ENCODE measurements at places on chromosomes 5 and 9. TPM values are rescaled to one million over a fixed set of nuclear protein-coding genes. Genes with fewer than 3 reads are reported as not detected.

TGFBR1 gene
- 101 TPM for total RNA-seq

FAM120A gene
- 81.7 TPM for total RNA-seq

DNA sequence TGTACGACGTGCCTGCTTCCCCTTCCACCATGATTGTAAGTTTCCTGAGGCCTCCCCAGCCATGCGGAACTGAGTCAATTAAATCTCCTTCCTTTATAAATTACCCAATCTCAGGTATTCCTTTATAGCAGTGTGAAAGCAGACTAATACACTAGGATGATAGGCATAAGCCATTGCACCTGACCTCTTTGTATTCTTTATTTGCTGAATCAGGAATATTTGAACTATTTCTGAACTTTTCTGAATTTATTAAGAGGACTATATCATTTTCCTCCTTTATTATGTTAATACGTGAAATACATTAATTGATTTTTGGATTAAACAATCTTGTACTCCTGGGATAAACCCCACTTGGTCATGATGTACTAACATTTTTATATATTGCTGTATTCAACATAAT, 28.2 kb upstream of the NR4A3 start:
- DNase-seq: no peak

MYMK gene
- total RNA-seq: not detected

GRCh38 chr5:29169886-29170285, 2023.6 kb upstream of the CDH6 start:
- no peak for DNase-seq

C9orf43 gene
- total RNA-seq: not detected

CD14 gene
- 104 TPM for total RNA-seq

ALG2 gene
- total RNA-seq: 24.1 TPM

LMAN2 gene
- 89.0 TPM for total RNA-seq

GRCh38 chr5:7320701-7321301, 75.1 kb upstream of the ADCY2 start:
- no peak for DNase-seq

GRCh38 chr5:149988126-149988525, 12.3 kb downstream of the TIGD6 start:
- DNase-seq: no peak
